Stimulated activated CD4-positive, alpha-beta T cell treated with anti-CD3 and anti-CD28 coated beads, Interleukin-4, amount 100 ng/mL, for 4 hours (primary cell): ENCODE measurements at places on chromosomes 4 and X.
A peak's percentile ranks its signal among the peaks of the same experiment; 100 is the strongest.

DNA sequence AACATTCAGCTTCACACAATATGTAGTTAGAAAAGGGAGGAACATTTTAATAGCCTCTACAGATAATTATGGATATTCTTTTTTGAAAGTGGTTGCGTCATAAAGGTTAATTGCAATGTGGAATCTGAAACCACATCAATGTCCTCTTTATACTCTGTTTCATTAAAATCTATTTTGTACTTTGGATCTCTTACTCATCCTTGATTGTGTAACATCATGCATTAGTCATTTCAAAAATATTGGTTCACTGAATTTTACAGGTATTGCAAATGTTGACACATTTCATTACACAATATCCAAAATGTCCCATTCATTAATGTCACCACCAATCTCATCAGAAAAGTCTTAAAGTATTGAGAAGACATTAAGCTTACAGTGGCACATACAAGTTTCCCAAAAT lies 62.7 kb upstream of the USP9X start:
- no peak for DNase-seq

GRCh38 chr4:66653937-66654336 lies 891.4 kb downstream of the CENPC start:
- no peak for DNase-seq

- no peak for DNase-seq
Measured at GRCh38 chr4:150217192-150217591, 138.9 kb downstream of the DCLK2 start.

GRCh38 chrX:16873106-16873505 lies 2.9 kb upstream of the RBBP7 start:
- DNase-seq: no peak

GRCh38 chrX:40167233-40167849 lies 69.6 kb upstream of the BCOR start:
- DNase-seq: no peak

DNA sequence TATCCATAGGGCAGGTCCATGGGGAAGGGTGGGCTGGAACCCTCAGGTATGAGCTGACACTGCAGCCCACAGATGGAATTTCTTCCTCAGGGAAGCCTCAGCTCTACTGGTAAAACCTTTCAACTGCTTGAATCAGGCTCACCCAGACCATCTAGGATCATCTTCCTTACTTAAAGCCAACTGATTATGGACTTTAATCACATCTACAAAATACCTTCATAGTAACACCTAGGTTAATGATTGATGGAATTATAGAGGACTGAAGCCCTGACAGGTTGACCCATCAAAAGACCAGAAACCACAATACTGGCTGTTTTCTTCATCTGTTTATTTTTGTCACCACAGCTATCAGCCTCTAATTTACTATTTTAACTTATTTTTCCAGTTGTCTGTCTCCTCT lies 188.9 kb upstream of the BOD1L1 start:
- no peak for DNase-seq

- no peak for DNase-seq
Measured at GRCh38 chr4:87511500-87511899, 17.7 kb downstream of the SPARCL1 start.

- no peak for DNase-seq
Measured at GRCh38 chr4:189838821-189839497, 101.7 kb upstream of the FRG1 start.

DNA sequence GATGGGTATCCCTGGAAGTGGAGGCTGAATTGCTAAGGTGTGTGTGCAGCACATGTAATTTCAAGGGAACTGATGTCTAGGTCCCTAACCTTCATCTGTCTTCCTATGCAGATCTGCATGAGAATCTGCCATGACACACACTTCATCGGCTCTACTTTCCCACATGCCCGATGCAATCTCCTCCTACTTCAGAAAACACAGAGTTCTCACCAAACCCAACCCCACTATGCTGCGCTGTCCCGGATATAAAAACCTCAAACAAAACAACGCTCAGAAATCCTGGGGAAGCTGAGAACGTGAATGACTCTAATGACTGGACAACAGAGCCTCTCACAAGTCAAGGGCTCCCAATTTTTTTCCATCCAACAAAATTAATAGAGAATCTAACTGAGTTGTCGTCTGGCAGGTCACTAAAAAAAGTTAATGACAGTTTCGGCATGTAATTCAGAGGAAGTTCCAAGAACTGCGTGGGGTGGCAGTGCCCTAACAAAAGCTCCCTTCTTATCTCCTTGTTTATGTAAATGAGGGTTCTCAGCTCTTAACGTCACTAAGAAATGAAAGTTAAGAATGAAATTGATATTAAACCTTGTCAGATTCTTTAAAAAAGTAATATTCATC lies 39.0 kb downstream of the STX18 start:
- DNase-seq: peak; percentile 7

GRCh38 chrX:39752815-39753214 lies 344.9 kb downstream of the BCOR start:
- no peak for DNase-seq

DNA sequence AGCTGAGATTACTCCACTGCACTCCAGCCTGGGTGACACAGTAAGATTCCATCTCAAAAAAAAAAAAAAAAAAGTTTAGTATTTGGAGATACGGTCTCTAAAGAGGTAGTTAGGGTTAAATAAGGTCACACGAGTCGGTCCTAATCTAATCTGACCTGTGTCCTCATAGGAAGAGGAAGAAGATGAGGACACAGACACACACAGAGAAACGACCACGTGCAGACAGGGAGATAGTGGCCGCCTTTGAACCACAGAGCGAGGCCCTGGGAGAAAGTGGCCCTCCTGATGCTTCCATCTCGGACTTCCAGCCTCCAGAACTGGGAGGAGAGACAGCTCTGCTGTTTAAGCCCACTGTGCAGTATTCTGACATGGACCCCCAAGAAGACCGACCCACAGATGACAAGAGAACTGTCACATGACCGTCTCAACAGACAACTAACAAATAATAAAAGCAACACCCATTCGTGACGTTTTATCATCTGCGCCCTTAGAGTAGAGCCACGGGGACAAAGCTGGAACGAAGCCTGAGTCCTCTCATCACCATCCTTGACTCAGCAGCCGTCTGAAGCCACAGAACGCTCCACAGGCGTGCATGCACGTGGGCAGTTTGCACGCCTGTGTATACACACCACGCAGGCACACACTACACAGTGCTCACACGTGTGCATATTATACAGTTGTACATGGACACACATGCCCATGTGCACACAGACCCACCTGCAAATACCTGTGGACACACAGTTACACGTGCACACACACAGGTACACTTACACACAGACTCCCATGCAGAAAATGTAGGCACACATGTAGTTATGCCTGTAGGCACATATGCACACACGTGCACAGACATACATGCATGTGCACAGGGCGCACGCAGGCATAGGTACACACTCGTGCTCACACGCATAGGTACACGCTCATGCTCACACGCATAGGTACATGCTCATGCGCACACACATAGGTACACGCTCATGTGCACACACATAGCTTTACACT lies 51.7 kb downstream of the FAM53A start:
- DNase-seq: no peak

DNA sequence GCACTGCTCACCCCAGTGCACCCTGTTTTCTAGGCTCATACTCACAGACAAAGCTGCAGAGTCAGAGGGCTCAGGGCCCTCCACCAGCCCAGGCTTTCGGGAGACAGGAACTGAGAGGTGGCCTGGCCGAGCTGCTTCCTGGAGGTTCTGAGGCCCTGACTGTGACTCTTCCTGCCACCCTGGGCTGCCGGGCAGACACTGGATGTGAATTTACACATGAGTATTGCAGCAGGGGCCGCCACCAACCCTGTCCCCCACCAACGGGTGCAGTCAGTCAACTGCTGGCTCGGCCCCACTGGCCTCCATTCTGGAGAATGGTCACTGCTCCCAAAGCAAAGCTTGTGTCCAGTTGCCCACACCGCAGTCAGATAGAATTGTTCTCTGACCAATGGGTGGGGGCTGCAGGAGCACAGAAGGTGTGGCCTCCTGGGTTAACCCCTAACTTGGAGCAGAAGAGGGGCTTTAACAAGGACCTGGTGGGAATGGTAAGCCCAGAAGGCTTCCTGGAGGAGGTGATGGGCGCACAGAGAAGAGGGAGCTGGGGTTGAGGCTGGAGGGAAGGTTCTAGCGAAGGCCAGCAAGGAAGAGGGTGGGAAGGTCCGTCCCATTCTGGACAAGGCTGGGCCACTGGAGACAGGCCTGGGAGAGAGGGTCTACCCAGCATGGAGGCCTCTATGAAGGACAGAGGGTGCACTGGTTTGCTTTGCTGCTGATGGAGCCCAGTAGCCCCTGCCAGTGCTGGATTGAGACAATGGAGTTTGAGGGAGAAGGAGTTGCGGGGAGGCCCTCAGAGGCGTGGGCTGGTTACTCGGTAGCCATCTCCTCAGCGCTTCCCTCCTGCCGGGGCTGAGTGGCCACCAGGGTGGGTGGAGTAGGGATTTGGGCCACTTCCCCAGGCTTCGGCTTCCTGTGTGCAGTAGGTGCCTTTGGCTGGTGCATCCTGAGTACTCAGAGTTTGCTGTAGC lies 135.3 kb downstream of the CPZ start:
- no peak for DNase-seq

GRCh38 chr4:88107406-88108107 lies 50.9 kb downstream of the ABCG2 start:
- no peak for DNase-seq

DNA sequence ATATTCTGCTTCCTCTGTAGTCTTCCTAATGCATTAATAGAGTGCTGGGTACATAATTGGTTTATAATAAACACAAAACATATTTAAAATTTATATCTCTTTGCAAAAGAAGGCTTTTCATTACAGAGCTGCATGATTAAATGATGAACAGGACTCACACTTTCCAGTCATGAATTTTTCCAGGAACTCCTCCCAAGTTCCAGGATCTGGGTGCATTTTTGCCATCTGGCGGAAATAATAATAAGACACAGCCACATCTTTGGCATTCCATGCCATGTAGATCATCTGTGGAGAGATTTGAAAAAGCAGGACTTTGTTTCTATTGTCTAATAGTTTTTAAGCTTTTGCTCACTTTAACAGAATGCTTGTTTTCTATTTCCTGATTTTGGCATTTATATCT lies 40.2 kb upstream of the SULT1B1 start:
- DNase-seq: no peak
